ENCODE measurements at places on chromosomes 1 and 21. TPM values are rescaled to one million over a fixed set of nuclear protein-coding genes. Genes with fewer than 3 reads are reported as not detected.

SV2A gene
- total RNA-seq = 20.5 TPM

CA14 gene
- total RNA-seq = not detected

DNA sequence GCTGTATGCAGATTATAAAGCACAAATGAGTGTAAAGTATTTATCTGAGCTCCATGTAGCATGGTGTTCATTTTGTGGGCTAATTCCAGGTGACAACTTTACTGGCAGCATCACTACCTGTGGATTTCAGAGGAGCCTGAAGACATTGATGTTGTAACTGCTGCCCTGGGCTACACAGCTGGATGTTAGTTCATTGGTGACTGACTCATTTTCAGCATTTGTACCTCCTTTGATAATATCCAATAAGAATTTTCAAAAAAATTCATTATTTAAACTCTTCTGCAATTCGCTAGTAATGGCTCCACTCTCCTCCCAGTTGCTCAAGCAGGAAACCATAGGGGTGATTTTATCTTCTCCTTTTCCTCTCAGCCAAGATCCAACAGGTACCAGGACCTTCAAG is 37.3 kb upstream of the HSD3B1 start:
- H3K4me1 ChIP-seq = no peaks in the 10 kb centered on the region
- no peak for DNase-seq
- H3K4me3 ChIP-seq = no peak overlapping the region
- H3K36me3 ChIP-seq = no peaks in the 10 kb centered on the region
- H3K27ac ChIP-seq = no peak overlapping the region

DNA sequence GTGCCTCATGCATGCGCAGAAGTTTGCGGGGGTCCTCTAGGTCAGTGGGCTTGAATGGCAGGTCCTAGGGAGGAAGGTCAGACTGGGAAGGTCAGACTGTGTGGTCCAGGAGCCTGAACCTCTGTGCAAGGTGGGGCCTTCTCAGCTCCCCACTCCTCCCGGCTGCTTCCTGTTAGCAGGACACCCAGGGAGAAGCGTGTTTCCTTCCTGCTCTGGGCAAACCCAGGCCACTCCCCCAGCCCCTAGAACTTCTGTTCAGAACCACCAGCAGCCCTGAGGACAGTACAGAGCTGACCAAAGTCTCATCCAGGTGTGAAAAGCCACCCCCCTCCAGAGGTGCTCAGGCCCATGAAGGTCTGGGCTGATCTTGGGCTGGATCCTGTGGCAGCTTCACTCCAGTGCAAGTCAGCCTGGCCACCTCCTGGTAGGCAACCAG is 29.9 kb downstream of the NAV1 start:
- no peaks in the 10 kb centered on the region for H3K27me3 ChIP-seq
- DNase-seq = no peak
- no peak overlapping the region for H3K4me3 ChIP-seq
- no peak overlapping the region for H3K27ac ChIP-seq

- no peaks in the 10 kb centered on the region for H3K36me3 ChIP-seq
- peaks cover 7% of the 10 kb centered on the region for H3K4me1 ChIP-seq
- H3K27ac ChIP-seq = no peak overlapping the region
- no peaks in the 10 kb centered on the region for H3K27me3 ChIP-seq
- H3K4me3 ChIP-seq = no peak overlapping the region
- DNase-seq = no peak
Measured at GRCh38 chr1:31013187-31013864, 52.2 kb downstream of the PUM1 start.

- H3K36me3 ChIP-seq = no peaks in the 10 kb centered on the region
- H3K4me3 ChIP-seq = no peak overlapping the region
- DNase-seq = no peak
- H3K27ac ChIP-seq = no peak overlapping the region
- no peaks in the 10 kb centered on the region for H3K27me3 ChIP-seq
Measured at GRCh38 chr1:222028676-222029075, 286.8 kb upstream of the DUSP10 start.

DNA sequence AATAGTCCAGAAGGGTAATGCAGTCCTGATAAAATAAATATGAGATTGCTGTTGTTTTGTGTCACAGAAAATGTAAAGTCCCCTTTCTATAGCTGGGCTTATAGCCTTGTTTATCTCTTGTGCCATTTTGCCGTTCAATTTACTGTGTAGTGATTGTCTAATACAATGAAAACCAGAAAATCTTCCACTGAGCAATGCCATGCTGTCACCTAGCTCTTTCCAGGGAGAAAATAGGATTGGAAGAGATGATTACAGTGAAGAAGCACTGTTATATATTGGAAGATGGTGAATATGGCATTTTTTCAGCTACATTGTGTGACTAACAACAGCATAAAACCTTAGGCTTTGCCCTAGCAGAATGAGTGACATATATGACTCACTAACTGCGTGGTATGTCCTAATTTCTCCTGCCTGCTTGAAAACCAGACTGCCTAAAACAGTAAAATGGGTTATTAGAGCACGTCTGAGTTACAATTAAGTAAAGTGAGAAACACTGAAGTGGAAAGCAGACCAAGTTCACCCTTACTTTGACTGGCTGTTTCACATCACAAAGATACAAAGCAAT is 332.4 kb upstream of the ZP4 start:
- H3K36me3 ChIP-seq = no peaks in the 10 kb centered on the region
- H3K4me1 ChIP-seq = no peaks in the 10 kb centered on the region
- H3K27me3 ChIP-seq = no peaks in the 10 kb centered on the region
- H3K27ac ChIP-seq = no peak overlapping the region
- no peak overlapping the region for H3K4me3 ChIP-seq

GRCh38 chr21:44067011-44067839 is 40.0 kb upstream of the PWP2 start:
- no peak overlapping the region for H3K4me3 ChIP-seq
- H3K4me1 ChIP-seq = no peaks in the 10 kb centered on the region
- no peak for DNase-seq

DNA sequence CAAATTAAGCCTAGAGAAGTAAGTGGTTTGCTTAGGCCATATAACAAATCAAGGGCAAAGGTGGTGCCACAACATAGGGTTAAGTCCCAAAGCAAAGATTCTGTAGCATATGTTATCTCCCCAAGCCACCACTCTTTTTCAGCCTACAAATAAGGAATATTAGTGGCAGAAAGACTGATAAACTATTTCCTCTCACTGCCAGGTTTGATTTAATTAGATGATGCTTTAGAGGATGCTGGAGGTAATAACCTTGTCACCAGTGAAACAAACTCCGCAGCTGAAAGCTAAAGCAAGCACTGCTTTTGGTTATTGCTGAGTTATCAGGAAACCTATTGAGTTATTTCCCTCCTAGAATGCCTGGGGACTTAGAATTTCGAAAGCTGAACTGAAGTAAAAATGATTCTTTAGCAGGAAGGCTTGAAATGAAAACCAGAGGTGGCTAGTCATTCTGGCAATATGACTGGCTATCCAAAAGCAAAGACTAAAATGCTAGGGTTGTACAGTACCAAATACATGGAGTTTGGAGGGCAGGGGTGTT is 145.2 kb downstream of the SYT2 start:
- peaks cover 31% of the 10 kb centered on the region for H3K4me1 ChIP-seq
- peak overlapping the region; percentile 82 for H3K27ac ChIP-seq
- no peaks in the 10 kb centered on the region for H3K27me3 ChIP-seq
- DNase-seq = no peak

DNA sequence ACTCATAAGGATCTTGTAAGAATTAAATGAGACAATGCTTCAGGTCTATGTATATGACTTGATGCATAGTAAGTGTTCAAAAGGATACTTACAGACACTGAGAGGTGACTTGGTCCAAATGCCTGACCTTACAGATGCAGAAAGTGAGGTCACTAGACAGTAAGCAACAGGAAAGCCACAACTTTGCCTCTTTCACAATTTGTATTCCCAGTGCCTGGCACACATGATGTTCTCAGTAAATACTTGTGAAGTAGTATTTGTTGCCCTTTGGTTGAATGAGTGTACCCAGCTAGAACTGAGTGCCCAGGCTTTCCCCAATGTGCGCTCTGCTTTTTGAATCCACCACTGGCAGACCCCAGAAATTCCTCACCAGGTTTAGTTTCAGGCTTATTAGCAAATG is 105.1 kb downstream of the BEND5 start:
- H3K4me1 ChIP-seq = no peaks in the 10 kb centered on the region
- H3K36me3 ChIP-seq = no peaks in the 10 kb centered on the region
- no peaks in the 10 kb centered on the region for H3K27me3 ChIP-seq
- DNase-seq = no peak
- H3K27ac ChIP-seq = no peak overlapping the region

DNA sequence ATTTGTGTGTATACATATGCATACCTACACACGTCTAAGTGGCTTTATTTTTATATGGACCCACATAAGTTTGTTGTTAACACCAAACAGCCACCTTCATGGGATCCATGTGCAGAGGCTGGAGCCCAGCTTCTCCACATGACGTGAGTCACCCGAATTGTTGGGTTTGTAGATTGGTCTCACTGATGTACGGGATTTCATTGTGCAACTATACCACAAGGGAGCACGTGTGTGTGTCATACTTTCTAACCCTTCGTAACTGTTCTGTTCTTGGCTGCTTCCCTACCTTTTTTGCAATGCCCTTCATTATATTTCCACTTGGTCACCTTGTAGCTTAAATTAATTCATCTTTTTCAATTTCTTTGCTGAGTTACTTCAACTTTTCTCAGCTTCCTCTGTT is 21.0 kb downstream of the SPRTN start:
- H3K27me3 ChIP-seq = no peaks in the 10 kb centered on the region
- no peak overlapping the region for H3K4me3 ChIP-seq
- no peak for DNase-seq
- H3K36me3 ChIP-seq = peaks cover 2% of the 10 kb centered on the region
